SK-N-SH treated with all-trans-retinoic acid at 6 μM for 48 hours (cell line): ENCODE measurements at places on chromosomes 13 and 19.

DNA sequence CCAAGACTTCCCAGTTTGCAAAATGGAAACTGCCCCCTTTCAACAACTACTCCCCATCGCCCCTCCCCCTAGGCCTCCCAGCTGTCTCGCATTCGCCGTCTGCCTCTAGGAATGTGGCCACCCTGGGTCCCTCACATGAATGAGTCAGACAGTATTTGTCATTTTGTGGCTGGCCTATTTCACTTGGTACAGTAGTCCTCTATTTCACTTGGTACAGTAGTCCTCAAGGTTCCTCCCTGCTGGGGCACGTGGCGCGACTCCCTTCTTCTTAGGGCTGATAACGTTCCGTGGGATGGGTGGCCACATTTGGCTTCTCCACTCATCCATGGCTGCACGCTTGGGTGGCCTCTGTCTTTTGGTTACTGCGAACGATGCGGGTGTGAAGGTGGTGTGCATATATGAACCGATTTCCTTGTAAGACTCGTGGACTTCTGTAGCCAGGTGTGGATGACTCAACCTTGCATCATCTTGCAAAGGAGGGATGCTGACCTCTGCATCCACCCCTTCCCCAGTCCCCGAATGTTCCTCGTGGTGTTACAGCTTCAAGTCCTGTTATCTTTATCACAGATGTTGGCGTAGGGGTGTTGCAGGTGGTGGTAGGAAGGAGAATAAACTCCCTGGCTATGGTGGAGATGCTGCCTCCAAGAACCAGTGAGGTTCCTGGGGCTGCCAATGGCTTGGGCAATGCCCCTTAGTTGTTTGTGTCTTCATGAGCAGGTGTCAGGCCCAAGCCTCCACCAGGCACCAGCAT lies 112.1 kb upstream of the SOX1 start:
- no peak for ATAC-seq

GRCh38 chr13:95258619-95259194 lies 42.5 kb downstream of the ABCC4 start:
- ATAC-seq: no peak

GRCh38 chr19:15780610-15781418 lies 6.6 kb upstream of the OR10H5 start:
- ATAC-seq: peak; percentile 53; the same call in 2 of the 3 replicates

GRCh38 chr13:41428155-41428554 lies 29.2 kb upstream of the RGCC start:
- ATAC-seq: peak; percentile 85

DNA sequence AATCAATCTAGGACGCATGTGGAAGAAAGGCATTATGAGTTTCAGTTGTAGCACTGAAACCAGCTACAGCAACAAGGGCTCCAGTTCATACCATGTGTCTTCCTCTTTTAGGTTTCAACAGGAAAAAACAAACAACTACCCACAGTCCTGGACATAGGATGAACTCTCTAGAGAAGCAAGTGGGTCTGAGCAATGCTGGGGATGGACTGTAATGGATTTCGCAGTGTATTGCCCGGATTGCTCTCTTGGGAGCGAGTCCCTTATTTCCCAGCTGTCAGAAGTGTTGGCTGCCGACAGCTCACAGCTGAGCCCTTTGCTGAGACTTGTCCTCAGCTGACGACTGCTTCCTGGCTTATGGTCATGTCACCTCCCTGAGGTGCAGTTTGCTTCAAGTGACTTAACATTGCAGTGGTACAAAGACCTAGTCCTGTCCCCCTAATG lies 12.1 kb upstream of the MYCBP2 start:
- ATAC-seq: no peak

- peak; percentile 95 for ATAC-seq
Measured at GRCh38 chr13:19587635-19588300, 26.4 kb upstream of the TPTE2 start.

GRCh38 chr19:2527171-2527570 lies 51.2 kb downstream of the GADD45B start:
- no peak for ATAC-seq
